ENCODE measurements at places on chromosomes 11 and 22. TPM values are rescaled to one million over a fixed set of nuclear protein-coding genes. Genes with fewer than 3 reads are reported as not detected.

FAR1 gene
- 35.6 TPM for total RNA-seq

OR6M1 gene
- not detected for total RNA-seq

PARVG gene
- total RNA-seq = not detected

C11orf21 gene
- total RNA-seq = not detected

MAJIN gene
- total RNA-seq = not detected

LRRN4CL gene
- 1.7 TPM for total RNA-seq

TMPRSS5 gene
- 0.12 TPM for total RNA-seq

GSTT2 gene
- 1.3 TPM for total RNA-seq

APOBEC3B gene
- 22.6 TPM for total RNA-seq

CKAP5 gene
- 57.1 TPM for total RNA-seq

SERPING1 gene
- 17.0 TPM for total RNA-seq

EXPH5 gene
- 2.7 TPM for total RNA-seq

ZNF280B gene
- total RNA-seq = 3.1 TPM

COMT gene
- total RNA-seq = 182 TPM

SAA4 gene
- total RNA-seq = not detected

TIGD3 gene
- 1.7 TPM for total RNA-seq

ANAPC15 gene
- 36.3 TPM for total RNA-seq

GNG3 gene
- not detected for total RNA-seq

CRYBB1 gene
- total RNA-seq = not detected

TRIOBP gene
- 68.1 TPM for total RNA-seq

MPPED1 gene
- total RNA-seq = not detected

PTH gene
- not detected for total RNA-seq

CSNK2A3 gene
- 3.1 TPM for total RNA-seq

OR4S1 gene
- total RNA-seq = not detected

C11orf86 gene
- not detected for total RNA-seq

BTBD18 gene
- total RNA-seq = not detected

HOATZ gene
- total RNA-seq = not detected

VPREB1 gene
- not detected for total RNA-seq

ACTN3 gene
- not detected for total RNA-seq

EFCAB6 gene
- 0.54 TPM for total RNA-seq

IGSF9B gene
- 0.02 TPM for total RNA-seq

VPS11 gene
- 18.9 TPM for total RNA-seq

FGF19 gene
- total RNA-seq = not detected

SAC3D1 gene
- total RNA-seq = 11.8 TPM

AQP11 gene
- 3.6 TPM for total RNA-seq

CEP126 gene
- total RNA-seq = 0.86 TPM

ASPHD2 gene
- 3.8 TPM for total RNA-seq

APLNR gene
- total RNA-seq = not detected

SPON1 gene
- 0.05 TPM for total RNA-seq

RELT gene
- total RNA-seq = 10.8 TPM

PTGDR2 gene
- not detected for total RNA-seq

KRTAP5-10 gene
- total RNA-seq = not detected

GGT5 gene
- not detected for total RNA-seq

OR8D4 gene
- total RNA-seq = not detected

SPINDOC gene
- total RNA-seq = 15.3 TPM

ALDH3B2 gene
- not detected for total RNA-seq

TEX12 gene
- total RNA-seq = not detected

RGL4 gene
- not detected for total RNA-seq

SNX19 gene
- total RNA-seq = 73.1 TPM

ASRGL1 gene
- total RNA-seq = 25.8 TPM

KCNC1 gene
- not detected for total RNA-seq

Measured in M059J (cell line).